ENCODE measurements at places on chromosomes 5 and 9. TPM values are rescaled to one million over a fixed set of nuclear protein-coding genes. Genes with fewer than 3 reads are reported as not detected.

The GPR150 gene
- total RNA-seq = not detected

The CCDC183 gene
- not detected for total RNA-seq

- no peak for DNase-seq
Measured at GRCh38 chr9:22079873-22080341, 70.8 kb upstream of the CDKN2B start.

- no peak for DNase-seq
Measured at GRCh38 chr9:6072453-6072852, 57.0 kb upstream of the RANBP6 start.

- no peak for DNase-seq
Measured at GRCh38 chr5:23105021-23105420, 251.9 kb upstream of the CDH12 start.

- no peak for DNase-seq
Measured at GRCh38 chr5:83921666-83922193, 201.1 kb upstream of the HAPLN1 start.
